ENCODE measurements at places on chromosomes 3 and 15.
A peak's percentile ranks its signal among the peaks of the same experiment; 100 is the strongest.

DNA sequence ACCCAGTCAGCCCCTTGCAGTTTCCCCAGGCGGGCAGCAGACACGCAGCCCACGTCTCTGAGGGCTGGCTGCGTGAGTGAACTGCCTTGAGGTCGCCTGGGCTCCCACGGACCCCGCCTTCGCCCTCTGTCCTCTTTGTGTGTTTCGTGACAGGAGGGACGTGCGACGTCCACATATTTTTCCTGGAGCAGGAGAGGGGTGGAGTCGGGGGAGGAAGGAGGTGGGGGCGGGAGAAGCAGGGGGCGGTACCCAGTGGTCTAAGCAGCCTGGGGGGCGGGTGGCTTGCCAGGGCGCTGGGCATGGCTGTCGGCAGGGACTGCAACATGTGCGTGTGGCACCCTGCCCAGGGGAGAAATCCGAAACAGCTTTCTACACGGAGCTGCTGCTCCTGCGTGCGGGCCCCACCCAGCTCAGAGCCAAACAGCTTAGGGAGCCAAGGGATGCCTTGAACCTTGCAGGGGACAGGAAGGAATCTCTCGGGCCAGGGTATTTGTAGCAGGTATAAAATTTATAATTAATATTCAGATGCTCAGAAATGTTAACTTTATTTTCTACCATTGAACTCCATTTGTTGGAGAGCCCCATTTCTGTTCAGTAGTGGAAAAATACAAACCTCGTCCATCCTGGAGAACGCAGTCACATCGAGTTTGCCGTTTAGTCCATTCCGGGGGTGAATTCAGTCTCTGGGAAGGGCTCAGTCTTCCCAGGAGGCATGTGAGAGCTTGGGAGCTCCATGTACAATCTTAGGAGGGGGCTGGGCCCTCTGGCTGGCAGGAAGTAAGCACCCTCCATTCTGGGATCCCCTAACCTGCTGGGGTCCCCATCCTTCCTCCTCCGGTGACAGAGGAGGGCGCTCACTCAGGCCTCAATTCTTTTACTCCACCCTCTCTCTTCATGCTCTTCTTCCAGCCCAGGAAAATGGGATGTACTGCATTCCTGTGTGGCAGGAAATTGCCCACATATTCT, 79.1 kb upstream of the MEF2A start:
- DNase-seq, result no peak

- no peak for DNase-seq
Observed at GRCh38 chr15:77243135-77243534, 172.2 kb upstream of the TSPAN3 start.

DNA sequence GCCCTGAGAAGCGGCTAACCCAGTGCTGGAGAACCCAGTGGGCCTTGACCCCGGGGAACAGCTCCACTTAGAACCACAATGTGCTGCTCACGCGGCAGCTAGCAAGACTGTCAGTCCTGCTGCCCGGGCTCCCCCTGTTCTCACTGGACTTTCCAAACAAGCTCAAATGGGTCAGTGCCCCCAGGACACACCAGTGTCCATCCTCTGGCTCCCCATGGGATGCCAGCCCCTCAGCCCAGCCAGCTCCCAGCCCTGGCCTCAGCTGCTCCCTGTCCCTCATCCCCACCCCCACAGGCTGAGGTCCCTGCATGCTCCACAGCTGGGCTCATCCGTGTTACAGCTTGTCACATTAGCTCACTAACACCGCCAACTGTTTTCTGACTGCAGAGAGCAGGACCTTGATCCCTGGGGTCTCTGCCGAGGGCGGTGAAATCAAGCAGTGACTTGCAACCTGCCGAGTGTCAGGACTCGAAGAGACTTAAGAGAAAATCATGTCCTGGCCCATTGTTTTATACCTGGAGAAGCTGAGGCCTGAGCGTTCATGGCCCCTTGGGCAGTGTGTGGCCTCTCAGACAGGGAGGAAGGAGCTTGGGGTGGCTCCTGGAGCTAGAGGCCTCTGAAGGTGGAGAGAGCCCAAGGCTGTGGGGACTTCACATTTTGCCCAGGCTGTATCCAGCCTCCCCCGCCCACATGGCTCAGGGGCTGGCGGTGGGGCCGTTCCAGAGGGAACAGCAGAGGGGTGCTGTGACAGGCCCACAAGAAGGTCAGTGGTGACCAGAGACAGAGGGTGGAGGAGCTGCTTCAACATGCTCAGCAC, 157.5 kb downstream of the MEGF11 start:
- DNase-seq, result no peak

DNA sequence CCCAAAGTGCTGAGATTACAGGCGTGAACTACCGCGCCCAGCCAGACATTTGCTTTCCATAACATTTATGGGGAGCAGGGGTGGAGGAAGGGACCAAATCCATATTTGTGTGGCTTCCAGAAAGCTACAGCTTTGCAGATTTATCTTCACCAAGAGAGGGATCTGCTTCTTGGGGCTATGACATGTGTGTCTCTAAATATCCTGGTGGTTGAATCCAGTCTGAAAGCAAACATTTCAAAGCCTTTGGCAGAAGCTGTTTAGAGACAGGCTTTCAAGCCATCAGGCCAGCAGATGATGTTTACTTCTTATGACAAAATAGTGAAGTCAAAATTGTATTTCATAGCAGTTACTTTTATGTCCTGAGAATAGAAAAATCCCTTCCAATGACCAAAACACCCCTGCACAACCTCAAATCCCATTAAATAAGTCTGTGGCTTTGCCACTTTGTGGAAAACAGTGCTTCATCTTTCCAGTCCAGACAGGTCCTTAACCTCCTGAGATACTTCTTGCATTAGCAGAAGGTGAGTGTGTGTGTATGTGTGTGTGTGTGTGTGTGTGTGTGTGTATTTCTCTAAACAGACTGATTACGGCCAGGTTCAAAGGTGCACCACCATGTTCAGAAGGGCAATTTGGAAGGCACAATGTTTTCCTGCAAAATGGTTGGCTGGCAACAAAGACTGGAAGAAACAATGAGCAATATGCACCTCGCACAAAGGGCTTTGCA, 191.4 kb upstream of the LRIG1 start:
- DNase-seq, result no peak

DNA sequence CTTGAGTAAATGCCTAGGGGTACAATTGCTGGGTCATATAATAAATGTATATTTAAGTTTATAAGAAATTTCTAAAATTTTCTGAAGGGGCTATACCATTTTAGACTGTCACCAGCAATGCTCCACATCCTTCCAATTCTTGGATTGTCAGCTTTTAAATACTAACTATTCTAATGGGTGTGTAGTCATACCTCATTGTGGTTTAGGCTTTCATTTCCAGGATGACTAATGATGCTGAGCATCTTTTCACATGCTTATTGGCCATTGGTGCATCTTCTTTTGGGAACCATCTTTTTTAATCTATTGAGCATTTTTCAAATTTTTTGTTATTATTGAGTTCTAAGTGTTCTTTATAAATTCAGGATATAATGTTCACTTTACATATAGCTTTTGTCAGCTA, 52.5 kb upstream of the CORO2B start:
- DNase-seq, result no peak

DNA sequence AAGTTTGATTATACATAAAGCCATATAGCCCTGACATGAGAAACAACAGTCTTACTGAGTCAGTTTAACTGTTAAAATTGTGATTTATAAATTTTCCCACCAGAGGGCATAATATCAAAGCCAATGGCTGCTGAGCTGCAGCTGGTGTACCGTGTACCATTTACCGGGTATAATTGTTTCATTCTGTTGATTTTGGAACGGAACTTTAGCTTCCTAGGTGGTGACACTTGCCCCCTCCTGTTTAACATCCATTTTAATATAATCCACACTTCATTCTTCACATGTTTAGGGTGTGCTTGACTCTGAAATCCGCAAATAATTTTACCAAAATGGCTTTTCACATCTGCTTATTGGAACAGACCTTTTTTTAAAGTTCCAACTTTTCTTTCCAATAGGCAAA, 72.8 kb downstream of the SLC9A9 start:
- DNase-seq, result peak; percentile 31

DNA sequence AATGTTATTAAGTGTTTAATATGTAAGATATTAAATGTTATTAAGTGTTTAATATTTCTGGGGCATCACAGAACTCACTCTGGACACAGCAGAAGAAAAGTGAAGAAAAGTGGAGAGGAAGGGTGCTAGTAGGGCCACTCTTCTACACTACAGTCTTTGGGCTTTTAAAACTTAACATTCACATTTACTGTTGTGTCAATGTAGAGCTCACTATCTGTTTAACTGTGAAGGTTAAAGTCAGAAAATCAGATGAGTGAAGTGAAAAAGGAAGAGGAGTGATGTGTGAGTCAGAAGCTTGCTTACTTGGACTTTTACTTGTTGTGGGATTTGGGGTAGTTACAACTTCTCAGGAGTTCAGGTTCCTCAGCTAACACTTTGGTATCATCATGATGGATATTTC, 145.3 kb upstream of the DNAJC19 start:
- no peak for DNase-seq
